ENCODE measurements at places on chromosomes 2 and 18.

DNA sequence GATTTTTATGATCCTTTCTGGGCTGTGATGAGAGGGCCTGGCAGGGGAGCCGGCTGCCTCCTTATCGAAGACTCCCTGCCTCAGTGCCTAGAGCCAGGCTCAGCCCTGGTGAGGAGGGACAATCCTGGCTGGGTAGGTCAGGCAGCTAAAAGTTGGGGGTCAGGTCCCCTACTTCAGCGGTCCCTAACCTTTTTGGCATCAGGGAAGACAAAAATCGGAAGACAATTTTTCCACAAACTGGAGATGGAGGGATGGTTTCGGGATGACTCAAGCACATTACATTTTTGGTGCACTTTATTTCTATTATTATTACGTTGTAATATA lies 53.1 kb downstream of the HS1BP3 start:
- no peak for DNase-seq

- DNase-seq, result no peak
These were observed 120.4 kb downstream of the PDE11A start for GRCh38 chr2:177952151-177952550.

DNA sequence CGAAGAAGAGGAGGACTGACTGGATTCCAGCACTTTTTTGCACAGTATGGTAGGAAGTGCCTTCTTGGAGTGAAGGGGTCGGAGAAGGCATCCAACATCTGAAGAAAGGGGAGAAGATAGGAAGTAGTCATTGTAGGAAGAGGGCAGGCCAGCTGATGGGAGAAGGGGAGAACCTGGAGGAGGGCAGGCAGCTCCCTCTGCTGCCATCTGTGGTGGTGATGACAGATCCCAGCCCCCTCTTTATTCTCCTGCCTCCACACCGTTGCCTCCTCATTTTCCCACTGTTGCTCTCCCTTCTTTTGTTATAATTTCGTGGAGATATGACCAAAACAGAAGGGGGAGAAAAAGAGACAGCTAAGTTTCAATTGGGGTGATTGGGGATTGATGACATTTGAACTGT lies 2.9 kb upstream of the SCYGR2 start:
- DNase-seq, result no peak

DNA sequence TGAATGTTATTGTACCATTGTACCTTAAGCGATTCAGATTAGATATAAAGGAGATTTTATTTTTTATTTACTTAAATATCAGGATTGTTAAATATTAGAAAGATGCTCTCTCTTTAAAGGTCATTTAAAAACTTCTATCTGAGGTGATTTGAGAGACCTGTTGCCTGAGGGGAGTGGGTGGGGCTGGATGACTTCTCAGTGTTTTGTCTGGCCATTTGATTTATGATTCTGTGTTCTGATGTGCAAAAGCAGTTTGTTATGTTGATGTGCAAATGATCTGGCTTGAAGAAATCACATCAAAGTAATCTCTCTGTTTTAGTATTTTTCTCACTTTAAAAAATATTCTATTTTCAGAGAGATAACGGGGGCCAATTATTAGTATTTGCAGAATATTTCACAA lies 370.8 kb downstream of the NUP35 start:
- no peak for DNase-seq

DNA sequence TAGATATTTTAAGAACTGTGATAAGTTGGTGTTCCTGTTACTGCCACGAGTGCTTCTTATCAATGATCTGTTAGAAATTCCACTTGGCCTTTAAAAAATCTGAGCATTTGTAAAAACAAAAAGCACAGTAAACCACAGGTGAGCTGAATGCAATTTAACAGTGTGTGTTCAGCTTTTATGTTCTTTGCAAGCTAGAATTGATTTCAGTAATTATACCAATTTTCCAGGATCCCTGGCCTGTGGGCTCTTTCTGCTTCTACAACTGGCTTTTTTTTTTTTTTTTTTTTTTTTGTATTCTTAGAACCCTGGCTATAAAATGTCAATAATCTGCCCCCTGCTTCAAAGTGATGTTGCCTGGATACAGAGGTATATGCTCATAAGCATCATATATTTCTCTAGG lies 548.5 kb upstream of the SLC8A1 start:
- DNase-seq, result no peak

GRCh38 chr2:165147186-165148045 lies 56.4 kb downstream of the SCN3A start:
- DNase-seq, result no peak

DNA sequence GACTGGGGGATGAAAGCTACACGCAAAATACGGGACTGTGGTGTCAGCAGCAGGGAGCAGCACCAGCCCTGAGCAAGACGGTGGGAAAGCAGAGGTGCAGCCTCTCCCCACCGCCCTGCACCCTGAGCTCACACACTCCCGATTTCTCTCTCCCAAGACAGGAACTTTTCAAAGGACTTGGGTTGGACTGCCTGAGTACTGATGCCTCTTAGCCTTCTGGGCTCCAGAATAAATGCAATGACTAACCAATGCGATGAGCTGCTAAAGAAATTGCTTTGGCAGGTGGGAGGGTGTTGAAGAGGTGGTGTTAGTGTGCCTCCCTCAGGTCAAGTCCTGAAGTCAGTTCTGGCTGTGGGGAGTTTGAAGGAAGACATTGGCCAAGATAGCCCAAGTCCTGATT lies 9.6 kb downstream of the TRIM54 start:
- no peak for DNase-seq

GRCh38 chr2:204670124-204670523 lies 124.8 kb downstream of the PARD3B start:
- DNase-seq, result no peak

GRCh38 chr18:54284535-54284934 lies 15.2 kb downstream of the POLI start:
- no peak for DNase-seq

GRCh38 chr2:275466-275865 lies 10.7 kb downstream of the ACP1 start:
- no peak for DNase-seq

DNA sequence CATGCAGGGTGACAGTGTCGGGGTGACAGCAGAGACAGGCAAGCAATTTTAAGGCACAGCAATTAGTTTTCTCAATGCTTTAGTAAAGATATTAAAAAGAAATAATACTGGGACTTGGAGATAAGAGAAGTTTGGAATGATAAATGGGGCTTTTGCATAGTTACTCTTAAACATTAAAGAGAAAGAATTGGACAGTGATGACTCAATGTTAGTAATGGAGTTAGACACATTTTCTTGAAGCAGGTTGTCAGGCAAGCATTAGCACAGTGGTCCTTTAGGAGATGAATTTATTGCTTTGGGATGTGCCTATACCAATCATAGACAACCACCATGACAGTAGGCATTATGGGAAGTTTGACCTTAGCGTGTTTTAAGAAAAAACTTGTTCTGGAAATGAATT lies 228.3 kb upstream of the RAB12 start:
- DNase-seq, result no peak

- no peak for DNase-seq
These were observed 21.2 kb downstream of the ACTR3 start for GRCh38 chr2:113910967-113911678.

DNA sequence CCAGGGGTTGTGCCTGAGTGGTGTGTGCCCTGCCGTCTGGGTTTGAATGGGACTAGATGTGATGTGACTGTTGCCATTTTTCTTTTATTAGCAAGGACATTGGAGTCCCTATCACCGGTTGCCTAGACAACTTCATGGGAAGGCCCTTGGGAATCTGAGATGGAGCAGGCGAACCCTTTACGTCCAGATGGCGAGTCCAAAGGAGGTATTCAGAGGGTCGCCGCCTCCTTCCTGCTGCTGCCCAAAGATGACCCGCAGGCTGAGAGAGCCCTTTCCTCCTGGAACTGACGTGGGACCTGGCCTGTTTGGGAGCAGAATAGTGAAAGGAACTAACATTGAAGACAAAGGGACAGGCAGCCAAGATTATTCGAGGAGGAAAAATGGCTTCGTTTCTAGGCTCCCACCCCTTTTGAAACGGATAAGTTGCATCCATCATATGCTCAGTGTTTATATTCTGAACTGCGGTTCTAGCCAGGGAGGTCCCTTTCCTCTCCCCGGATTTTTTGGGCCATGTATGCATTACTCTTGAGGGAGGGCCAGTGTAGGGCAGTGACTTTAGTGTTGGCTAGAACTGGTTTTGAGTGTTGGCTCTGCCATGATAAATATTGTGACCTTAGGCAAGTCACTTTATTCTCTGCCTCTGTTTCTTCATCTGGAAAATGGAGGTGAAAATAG lies 673 bp downstream of the CENPO start:
- DNase-seq, result no peak

- no peak for DNase-seq
These were observed 26.5 kb upstream of the PPP1CB start for GRCh38 chr2:28725021-28725711.

DNA sequence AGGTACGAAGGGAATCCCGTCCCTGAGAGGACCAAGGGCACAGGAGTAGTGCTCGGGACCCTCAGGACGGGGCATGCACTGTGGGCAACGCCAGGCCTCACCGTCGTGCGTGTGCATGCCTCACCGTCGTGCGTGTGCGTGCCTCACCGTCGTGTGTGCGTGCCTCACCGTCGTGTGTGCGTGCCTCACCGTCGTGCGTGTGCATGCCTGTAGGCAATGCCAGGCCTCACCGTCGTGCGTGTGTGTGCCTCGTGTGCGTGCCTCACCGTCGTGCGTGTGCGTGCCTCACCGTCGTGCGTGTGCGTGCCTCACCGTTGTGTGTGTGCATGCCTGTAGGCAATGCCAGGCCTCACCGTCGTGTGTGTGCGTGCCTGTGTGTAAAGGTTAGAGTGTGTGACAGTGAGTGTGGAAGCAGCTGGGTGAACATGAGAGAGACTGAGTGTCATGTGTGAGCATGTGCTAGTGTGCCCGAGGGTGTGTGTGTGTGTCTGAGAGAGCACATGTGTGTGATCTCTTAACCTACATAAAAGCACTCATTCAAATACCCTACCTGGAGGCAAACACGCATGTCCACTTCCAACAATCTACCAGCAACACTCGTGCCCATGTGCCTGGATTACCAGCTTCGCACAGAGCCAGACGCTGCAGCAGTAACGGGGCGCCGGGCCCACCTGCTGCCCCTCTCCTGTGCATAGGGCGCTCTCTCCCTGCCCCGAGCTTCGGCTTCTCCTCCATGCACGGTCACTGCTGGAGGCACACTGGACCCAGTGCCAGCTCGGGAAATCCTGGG lies 36.3 kb downstream of the ZNF516 start:
- DNase-seq, result no peak

DNA sequence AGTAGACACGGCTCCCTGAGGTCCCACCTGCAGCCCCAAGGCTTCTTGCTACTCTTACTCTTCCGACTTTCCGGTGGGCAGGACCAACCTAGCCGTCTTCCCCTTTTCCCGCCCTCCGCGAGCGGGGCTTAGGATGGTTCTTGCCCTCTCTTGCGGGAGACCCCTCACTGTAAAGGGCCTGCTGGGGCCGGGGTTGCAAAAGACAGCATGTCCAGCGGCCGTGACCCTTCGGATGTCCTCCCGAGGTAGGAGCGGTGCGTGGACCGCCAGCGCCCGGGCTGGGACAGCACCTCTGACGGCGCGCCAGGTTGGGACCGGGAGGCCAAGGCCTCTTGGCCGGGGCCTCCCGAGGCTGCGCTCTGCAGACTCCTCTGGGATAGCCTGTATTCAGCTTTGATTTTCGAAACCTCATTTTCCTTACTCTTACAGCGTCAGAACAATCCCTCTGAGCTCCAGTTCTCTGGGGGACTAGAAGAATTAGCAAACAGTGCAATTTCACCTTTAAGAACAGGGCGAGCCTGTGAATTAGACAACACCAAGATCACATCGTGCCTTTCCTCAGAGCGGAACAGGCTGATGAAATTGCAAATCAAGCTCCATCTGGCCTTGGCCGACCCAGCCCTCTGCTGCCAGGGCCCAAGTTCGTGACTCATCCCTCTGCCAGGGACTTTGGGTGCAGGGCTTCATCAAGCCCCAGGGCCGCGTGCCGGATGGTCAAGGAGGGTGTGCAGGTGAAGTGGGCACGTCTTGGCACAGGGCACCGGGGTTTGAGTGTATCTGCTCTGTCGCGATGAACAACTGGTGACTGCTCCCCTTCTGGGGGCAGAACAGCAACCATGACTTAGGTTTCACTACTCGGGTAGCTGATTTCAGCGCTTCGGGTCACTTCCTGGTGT lies 777 bp downstream of the MOCOS start:
- DNase-seq, result no peak

DNA sequence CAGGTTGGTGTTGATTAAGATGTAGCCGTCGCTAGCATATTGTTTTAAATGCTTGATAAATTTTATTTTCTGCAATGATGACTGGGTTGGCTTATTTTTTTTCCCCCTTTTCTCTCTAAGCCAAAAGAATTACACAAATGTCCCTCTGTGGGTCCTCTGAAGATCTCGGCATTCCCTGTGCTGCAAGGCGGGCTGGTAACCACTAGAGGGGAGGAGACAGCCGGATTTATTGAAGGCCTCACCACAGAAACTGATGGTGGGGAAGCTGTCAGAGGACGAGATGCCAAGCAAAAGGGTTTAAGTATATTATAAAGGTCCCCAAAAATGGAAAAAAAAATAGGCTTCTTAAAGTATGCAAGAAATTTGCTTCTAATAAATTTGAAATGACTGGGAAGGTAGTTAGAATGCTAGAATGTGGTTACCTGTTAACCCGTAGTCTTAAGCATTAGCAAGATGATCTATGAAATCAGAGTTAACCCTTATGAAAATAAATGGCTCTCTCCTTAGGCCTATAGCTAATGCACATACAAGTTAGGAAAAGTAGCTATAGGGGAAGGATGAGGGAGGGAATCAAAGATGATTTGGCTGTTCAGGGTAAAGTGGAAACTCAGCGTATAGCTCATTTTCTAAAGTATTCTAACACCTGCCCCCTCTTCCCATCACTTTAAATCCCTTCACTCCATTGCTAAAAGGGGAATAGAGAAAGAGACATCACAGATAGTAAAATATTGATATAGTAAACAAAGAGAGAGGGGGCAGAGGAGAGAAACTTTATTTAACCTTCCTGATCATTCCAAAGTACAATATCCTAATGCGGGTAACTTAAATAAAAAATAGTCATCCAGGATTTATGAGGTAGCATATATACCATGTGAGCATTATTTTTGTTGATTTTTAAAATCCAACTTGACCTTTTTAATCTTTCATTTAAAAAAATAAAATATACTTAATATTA lies 894.5 kb upstream of the POU3F3 start:
- DNase-seq, result no peak

- no peak for DNase-seq
These were observed 391.1 kb upstream of the MEX3C start for GRCh38 chr18:51588616-51589015.
